ENCODE measurements at places on chromosomes 1 and 21.

DNA sequence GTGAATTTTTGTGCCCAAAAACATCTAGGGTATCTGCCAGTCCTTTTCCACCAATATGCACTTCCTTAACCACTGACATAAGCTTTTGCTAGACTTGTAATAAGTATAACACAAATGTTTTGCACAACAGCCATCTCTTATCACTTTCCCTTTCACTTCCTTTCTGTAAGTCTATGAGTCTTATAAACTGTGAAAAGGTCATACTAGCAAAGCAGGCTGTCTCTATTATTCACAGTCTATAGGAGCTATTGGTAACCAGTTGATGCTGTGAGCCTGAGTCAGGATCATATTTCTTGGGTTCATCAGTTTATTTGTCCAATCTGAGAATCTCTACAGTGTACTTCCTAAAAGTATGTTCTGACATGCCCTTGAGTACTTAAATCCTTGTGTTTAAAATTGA, 172.6 kb downstream of the CHRM3 start:
- no peak for DNase-seq

DNA sequence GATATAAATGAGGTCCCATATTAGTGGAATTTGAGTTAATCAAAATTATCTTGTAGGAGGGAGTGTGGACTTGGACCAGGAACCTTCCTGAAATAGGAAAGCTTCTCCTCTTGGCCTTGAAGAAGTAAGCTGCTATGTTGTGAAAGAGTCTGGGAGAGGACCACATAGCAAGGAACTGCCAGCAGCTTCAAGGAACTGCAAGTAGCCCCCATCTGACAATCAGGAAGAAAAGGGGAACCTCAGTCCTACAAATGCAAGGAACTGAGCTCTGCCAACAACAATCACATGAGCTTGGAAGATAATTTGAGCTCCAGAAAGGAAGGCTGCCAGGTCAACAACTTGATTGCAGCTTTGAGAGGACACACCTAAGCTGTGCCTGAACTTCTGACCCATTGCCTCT, 8.2 kb upstream of the PRMT6 start:
- no peak for DNase-seq

DNA sequence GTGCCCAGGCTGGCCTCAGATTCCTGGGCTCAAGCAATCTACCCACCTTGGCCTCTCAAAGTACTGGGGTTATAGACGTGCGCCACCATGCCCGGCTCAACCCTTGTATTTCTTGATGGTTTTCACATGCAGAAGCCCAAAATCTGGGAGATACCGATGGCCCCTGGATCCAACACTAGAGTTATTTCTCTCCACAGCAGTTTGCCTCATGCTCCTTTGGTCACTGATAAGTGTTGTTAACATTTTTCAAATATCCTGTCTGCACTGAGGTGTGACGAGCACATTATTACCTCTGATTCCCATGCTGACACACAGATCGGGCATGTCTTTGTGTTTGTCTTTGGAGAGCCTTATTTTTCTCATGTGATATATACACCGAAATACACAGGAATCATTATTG, 107.0 kb downstream of the KIF26B start:
- DNase-seq: no peak

DNA sequence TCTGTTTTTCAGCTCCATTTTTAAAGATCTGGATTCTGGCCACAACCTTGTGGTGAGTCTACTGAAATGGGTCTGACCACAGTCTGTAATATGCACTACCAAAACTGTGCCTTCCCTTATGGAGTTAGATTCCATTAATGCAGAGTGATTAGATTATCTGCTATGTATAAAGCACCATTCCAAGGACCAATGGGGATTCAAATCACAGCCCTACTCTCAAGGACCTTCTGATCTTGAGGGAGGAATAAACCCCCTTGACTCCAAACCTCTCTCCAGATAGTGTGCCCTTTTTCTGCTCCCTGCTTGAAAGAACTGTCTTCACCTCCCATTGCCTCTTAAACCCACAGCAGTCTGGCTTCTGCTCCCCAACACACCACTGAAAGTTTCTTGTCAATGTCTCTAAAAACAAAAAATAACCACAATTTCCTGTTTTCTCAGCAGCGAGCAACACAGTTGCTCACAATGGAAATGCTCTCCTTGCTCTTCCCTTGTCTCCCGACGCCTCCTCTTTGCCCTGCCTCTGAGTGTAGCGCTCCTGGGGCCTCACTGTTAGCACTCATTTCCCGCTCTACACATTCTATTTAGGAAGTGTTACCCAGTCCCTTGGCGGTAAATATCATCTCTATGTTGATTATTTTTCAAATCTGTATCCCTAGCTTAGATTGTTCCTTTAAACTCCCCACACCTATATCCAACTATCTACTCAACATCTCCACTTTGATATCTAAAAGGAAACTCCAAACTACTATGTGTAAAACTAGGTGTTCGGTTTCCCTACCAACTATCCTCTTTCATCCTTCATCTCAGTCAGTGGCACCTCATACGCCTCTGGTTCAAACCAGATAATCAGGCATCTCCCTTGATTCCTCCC, 13.6 kb downstream of the PCNX2 start:
- no peak for DNase-seq

DNA sequence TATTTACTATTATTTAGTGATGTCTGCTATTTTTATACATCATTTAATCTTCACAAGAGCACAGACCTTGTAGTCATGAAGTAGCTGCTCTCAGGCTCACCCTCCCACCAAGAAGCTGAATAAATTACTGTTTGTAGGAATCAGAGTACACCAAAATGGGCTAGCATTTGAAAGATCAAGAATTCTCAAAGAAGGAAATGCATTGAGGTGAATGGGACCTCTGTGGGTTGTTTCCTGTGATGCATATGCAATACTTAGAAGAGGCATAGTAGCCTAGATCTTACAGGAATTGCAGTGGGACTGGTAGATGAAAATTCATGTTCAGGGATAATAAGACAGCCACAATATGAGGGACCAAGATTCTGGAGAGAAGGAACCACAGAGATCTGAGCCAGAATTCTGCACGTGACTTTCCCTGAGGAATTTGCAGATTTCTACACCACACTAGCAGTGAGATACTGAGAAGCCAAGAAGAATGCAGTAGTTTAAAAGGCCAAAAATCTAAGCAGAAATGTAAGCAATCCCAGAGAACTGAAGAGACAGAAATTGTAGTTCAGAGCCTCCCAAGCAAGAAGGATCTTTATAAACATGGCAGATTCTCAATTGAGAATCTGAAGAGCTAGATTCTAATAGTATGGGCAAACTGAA, 307.0 kb downstream of the ST6GALNAC3 start:
- DNase-seq: no peak

DNA sequence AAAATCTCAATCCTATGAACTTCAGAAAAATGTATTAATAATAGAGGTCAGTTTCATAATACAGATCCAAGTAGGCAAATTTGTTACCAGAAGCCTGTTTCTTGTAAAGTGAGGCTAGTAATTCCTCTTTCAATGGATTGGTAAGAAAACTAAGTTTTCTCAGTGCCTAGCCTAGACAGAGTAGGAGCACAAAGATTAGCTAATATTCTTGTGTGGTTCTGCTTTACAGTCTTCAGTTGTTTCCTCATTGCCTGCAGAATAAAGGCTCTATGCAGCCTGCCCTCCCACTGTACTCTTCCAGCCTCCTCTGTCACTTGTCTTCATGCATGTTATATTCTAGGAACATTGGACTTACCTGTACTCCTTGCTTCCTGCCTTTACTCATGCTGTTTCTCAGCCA, 2.4 kb upstream of the PPP1R15B start:
- DNase-seq: no peak

GRCh38 chr1:5646486-5647149, 345.6 kb downstream of the NPHP4 start:
- DNase-seq: no peak

- DNase-seq: no peak
These were observed 109.0 kb downstream of the TMEM53 start for GRCh38 chr1:44565259-44565750.
